Activated CD8-positive, alpha-beta memory T cell treated with anti-CD3 and anti-CD28 coated beads for 24 hours (primary cell): ENCODE measurements at places on chromosomes 7 and 10.
A peak's percentile ranks its signal among the peaks of the same experiment; 100 is the strongest.

DNA sequence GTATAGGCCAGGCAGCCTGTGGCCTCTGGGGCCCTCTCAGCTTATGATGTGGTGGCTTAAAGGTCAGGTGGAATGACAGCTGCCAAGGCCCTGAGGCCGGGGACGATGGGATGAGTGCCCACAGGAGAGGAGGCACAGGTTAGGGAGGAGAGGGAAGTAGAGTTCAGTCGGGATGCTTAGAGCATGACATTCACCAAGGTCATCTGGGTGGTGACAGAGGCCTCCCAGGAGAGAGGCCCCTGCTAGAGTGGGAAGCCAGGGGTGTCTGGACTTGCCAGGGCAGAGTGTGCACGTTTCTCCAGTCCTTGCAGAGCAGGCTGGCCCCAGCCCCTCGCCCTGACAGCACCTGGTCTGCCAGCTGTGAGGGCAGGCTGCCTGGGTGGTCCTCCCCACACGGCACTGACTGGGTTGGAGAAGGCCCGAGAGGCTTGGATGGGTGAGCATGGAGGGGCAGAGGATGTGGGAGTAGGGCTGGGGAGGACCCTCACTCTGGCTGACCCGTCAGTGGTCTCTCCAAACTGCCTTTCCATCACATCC lies 1.5 kb downstream of the CALHM1 start:
- no peak for DNase-seq

GRCh38 chr10:97687785-97688781 lies 1.0 kb upstream of the AVPI1 start:
- DNase-seq, result no peak

- DNase-seq, result peak; percentile 64
Observed at GRCh38 chr10:22615819-22616499, 98.4 kb downstream of the PIP4K2A start.

DNA sequence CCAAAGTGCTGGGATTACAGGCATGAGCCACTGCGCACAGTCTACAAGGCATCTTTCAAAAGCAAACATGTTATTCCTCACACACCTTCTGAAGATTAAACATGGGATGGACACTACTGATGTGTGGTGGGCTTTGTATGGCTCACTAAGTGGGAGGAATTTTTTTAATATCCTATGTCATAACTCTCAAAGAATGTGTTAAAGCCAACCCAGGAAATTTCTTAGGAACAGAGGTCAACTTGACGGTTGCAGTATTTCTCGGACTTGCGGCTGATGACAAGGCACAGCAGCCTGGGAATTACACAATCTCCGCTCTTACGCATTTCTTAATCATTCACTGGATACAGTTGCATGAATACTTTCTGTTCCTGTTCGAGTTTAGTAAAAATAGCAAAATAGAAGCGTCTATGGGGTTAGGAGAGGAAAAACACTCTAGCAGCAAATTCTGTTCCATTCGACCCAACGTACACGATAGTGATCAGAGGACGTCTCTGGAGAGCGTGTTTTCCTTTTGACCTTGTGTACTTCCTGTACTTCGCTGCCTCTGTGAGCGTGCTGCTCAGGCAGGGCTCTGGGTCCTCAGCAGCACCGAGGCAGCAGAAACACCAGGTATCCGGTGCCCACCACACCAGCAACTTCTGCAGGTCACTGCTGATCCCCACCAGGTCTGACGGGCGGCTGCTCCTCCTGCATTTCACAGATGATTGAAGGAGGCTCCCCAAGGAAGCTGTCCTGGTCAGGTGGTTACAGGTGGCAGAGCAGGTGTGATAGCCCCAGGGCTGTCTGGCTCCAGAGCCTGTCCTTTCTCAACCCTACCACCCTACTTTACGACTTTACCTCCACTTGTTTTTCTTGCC lies 26.4 kb upstream of the SRGN start:
- peak; percentile 69 for DNase-seq
